ENCODE measurements at places on chromosomes 3 and 15.

GRCh38 chr3:174725303-174725702, 133.8 kb upstream of the NAALADL2 start:
- DNase-seq = no peak

GRCh38 chr3:44905446-44906157, 31.2 kb downstream of the TGM4 start:
- no peak for DNase-seq

DNA sequence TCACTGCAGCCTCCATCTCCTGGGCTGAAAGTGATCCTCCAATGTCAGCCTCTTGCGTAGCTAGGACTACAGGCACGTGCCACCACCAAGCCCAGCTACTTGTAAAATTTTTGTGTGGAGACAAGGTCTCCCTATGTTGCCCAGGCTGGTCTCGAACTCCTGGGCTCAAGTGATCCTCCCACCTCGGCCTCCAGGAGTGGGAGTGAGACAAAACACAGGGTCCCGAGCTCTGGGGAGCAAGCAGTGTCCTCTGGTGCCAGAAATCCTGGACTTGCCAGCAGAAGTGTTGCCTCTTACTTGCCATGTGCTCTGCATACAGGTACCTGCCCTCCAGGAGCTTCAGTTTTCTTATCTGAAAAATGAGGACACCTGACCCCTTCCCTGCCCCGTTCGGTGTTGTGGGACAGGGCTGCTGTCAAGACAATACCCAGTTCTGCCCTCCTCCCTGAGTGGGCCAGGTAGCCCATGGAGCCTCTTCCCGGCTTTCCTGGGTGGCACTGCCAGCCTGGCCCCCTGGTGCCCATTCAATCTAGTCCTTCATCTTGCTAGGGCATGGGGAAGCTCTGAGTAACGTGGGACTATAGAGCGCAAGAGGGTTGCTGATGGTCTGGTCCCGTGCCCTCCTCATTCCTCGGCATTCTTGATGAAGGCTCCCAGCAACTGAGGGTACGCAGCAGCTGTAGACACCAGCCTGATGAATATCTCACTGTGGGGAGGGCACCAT, 164.6 kb downstream of the GOLGA6L4 start:
- DNase-seq = peak; percentile 16

GRCh38 chr3:19948226-19948591, 1.3 kb downstream of the RAB5A start:
- no peak for DNase-seq

Data from left lobe of liver (tissue), 2 donors.